Endothelial cell of umbilical vein (primary cell): ENCODE measurements at places on chromosomes 12 and 14.

DNA sequence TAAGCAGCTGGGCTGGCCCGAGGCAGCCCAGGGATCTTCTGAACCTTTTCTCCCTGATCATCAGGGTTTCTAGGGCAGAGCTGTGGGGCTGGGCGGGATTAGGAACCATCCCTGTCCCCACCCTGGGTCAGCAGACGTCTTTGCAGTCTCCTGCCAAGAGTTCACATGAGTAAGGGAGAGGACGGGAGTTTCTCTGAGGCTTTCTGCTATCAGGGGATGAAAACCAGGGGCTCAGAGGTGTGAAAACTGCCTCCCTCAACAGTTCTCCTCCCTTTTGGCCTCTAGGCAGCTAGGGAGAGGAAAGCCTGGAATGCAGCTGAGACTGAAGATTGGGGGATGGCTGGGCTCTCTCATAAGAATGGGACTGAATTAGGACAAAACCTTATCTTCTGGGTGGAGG is 7.9 kb downstream of the ZNF385A start:
- DNase-seq, result no peak

- DNase-seq, result no peak
These were observed 939 bp downstream of the TGFB3 start for GRCh38 chr14:75980856-75981255.

GRCh38 chr14:100446572-100446971 is 123.4 kb downstream of the SLC25A47 start:
- DNase-seq, result no peak

DNA sequence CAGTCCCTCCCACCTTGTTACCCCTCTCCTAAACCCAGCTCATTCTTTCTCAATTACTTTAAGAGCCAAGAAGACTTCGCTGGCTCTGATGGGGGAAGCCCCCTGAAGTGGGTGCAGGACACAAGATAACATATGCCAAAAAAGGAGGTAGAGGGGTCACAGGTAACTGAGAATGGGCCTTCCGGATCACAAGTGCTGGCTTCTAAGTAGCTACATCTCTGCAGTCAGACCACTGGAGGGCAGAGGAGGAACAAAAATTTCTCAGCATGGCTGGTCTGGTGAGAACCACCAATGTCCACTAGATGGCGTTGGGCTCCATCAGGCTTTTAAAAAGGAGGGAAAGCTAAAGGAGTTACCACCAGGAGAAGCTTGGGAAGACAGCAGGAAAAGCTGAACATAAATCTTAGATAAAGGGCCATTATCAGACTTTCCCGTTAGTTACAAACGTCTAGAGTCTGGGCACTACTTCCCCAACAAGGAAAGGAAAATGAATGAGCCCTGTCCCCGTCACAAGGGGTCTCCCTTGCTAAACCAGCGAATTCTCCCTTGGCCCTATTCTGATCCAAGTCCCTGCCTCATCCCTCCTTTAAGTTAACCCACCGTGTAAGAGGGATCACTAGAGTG is 11.6 kb upstream of the CDH24 start:
- peak; percentile 97 for DNase-seq

DNA sequence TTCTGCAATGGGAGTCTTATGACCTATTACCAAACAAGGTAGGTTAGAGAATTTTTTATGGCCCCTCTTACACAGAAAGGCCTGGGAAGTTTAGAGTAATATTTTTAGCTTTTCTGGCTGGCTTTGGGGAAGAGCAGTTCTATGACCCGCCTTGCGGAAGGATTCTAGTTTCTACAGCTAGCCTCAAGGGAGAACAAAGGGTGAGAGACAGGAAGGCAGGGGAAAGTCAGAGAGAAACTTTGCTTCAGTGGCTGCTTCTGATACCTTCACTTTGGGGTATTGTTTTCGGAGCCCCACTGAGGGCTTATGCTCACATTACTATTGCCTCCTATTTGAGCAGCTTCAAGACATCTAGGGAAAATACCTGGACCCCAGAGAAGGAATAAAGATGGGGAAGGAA is 80.7 kb upstream of the NUDT4 start:
- DNase-seq, result no peak

- peak; percentile 60 for DNase-seq
These were observed 5.9 kb downstream of the SEC23A start for GRCh38 chr14:39097159-39097558.

DNA sequence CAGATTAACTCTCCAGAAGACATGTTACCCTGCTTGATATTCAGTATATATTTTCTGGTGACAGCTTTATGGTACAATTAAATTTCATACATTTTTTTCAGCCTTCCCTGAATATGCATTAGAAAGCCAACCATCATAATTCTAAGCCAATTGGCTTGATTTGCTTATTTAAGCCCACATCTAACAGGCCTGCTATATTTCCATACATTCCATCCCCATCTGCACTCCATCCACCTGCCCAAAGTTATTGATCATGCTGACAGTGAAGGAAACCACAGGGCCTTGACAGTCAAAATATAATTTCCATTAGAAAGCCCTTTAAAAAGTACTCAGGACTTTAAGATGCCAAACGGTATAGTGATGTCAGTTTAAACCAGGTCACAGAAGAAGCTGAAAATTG is 164.3 kb downstream of the GXYLT1 start:
- DNase-seq, result no peak

- DNase-seq, result no peak
These were observed 31.6 kb upstream of the AMIGO2 start for GRCh38 chr12:47111392-47111778.

DNA sequence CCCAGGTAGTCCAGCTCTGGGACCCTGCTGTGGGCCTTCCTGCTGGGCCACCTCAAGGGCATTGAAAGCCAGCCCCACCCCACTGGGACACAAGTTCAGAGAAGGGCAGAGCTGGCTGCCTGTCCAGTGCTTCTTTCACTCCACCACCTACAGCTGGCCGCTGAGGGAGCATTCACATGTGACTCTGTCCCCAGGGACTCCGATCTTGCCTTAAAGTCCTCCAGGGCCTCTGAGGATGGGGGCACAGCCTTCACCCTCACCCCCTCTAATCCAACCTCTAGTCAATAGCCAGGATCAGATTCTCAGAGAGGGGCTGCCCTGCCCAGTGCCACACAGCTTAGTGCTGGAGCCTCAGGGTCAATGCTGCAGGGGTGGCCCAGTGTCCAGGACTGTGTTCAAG is 5.0 kb upstream of the CYP46A1 start:
- no peak for DNase-seq

- DNase-seq, result no peak
These were observed 59.2 kb downstream of the WASHC4 start for GRCh38 chr12:105166736-105167135.

GRCh38 chr12:6208130-6208529 is 7.9 kb downstream of the CD9 start:
- DNase-seq, result no peak

DNA sequence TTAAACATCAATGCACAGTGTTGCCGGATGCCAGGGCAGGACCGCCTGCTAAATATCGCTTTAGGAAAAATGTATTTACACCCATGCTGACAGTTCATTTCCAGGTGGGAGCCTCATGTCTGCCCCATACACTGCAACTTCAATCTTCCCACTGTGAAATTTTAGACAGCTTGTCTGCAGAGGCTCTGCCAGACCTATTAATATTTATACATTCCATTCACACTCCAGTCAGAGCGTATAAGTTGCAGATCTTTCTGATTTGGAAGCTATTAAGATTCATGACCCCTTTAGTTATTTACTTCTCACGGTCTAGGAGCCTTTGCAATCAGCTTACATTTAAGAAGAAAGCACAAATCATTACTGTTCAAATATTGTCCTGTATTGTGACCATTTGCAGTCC is 357.4 kb downstream of the ATP23 start:
- DNase-seq, result no peak

DNA sequence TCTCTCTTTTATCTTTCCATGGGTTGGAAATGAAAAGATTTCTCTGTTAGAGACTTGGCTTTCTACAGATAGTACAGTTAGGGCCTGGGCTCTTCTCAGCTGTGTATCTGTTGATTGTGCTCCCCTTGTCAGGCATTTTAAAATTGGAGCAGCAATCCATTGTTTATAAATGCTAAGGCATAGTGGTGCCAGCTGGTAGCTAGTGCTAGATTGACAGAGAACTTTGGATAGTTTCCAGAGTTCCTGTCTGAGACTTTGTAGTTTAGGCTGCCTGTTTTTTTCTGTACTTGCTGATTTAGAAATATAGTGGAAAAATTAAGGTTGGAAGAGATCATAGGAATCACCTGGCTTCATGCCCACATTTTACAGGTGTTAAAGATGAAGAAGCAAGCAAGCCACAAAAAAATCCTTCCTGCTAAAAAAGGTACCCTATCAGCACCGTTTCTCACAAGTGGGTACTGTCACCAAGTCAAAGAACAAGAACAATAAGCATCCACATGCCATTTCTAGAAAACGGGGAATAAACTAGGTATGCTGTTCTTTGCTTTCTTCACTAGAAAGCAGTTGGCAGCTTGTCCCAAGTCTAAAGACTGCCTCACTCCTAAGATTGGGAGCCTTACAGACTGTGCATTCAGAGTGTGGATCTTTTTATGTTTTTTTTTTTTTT is 6.2 kb downstream of the TTLL5 start:
- peak; percentile 64 for DNase-seq

GRCh38 chr12:7369274-7369729 is 65.4 kb downstream of the ACSM4 start:
- no peak for DNase-seq

DNA sequence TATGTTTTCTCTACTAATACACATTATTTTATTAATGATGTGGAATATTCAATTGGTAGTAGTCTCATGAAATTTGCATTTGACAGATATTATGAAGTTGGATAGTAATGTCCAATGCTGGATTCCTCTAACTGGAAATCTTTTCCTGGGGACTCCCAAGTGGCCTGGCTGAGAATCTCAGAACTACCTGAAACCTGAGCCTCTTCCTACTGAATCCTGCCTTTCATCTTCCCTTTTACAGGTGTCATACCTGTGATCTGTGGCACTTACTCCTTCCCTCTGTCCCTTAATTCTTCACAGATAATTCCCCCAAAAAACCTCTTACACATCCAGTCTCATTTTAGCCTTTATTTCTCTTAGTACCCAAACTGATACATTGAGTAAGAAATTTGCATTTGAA is 89.7 kb upstream of the MYF6 start:
- no peak for DNase-seq

DNA sequence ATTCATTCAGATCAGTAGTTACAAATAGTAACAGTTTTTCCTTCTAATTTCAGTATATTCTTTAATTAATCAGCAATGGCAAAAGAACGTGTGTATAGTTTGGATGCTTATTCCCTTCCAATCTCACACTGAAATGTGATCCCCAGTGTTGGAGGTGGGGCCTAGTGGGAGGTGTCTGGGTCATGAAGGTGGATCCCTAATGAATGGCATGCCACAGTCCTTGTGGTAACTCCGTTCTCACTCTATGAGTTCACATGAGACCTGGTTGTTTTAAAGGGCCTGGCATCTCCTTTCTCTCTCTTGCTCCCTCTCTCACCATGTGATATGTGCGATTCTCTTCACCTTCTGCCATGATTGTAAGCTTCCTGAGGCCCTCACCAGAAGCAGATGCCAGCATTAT is 18.9 kb upstream of the SYNDIG1L start:
- no peak for DNase-seq

DNA sequence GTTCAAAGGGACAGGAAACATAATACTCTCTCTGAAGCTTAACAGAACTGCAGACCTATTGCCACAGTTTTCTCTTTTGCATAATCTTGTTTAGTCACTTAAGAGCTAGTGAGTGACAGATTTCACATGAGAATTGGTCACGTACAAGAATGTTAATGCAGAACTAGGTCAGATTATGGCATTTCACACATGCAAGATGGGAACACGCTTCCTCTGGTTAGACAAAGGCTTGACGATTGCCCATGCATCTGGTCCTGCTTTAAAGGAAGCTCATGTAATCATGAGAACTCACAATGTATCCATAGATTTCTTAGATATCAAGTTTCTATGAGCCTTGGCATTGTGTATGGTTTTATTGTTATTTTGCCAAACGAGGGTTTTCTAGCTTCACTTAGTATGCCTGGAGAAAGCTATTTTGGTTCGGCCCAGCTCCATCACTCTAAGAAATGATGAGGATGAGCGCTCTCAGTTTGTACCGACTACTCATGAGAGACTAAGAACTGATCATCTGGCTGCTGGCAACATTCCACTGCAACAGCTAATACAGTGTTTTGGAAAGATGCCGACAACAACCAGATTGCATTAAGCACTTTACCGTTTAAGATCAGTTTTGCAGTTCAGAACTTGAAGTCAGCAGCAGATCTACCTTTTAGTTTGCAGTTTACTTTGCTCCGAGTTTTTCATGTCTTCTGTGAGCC is 380.0 kb downstream of the DIO2 start:
- DNase-seq, result no peak

DNA sequence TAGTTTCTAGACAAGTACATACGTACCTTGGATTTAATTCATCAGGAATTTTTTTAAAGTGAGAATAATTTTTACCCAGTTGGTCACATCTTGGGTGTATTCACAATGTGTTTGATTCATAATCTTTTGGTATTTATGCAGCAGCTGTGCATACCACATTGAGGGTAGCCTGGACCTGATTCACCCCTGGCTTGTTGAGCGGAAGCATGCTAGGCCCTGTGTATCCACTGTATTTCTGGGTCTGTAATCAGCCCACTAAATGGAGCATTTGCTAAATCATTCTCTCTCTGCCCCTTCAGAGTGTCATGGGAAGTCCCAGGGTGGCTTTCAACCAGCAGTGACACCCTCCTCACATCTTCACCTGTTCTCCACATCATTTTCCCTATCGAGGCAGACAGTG is 203.8 kb upstream of the RGS6 start:
- DNase-seq, result no peak

- no peak for DNase-seq
These were observed 61.6 kb downstream of the EML1 start for GRCh38 chr14:99854831-99855230.

GRCh38 chr12:111494676-111495075 is 89.0 kb downstream of the SH2B3 start:
- DNase-seq, result no peak

DNA sequence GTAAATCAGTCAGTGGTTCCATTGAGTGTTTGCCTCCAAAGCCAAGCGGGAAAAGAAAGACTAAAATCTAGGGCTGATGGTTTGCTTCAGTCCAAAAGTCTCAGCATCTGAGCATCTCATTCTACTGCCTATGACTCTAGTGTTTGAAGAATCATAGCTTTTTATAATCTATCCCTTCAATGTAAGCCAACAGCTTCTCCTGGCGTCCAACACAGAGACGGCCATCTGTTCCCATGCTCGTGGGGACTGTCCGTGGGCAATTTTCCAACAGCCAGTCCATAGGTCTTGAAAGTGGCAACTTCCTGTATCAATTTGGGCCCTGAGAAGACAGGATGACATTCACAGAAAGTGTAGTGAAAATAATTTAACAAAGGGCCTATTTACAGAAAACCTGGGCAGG is 544.4 kb upstream of the TMEM132C start:
- no peak for DNase-seq

DNA sequence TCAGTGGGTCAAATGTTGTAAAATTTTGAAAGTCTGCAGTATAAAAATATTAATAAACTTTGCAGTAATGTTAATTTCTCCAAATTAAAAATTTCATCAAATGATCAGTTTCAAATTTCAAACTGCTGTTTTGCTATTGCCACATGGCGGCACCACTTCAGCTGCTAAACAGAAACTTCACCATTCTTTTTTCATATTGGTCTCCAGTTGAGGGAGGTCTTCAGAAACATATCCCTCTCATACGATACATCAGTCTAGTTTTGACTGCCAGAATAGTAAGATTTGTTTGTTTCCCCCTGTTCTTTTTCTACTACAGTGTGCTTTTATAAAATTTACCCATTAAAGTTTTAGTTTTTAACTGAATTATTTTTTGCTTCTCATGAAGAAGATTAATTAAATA is 4.2 kb upstream of the TRHDE start:
- DNase-seq, result no peak

- DNase-seq, result peak; percentile 38
These were observed 3.2 kb downstream of the IPO8 start for GRCh38 chr12:30692470-30692869.
